ENCODE measurements at places on chromosomes 1 and 21. TPM values are rescaled to one million over a fixed set of nuclear protein-coding genes. Genes with fewer than 3 reads are reported as not detected.
A peak's percentile ranks its signal among the peaks of the same experiment; 100 is the strongest.

DNA sequence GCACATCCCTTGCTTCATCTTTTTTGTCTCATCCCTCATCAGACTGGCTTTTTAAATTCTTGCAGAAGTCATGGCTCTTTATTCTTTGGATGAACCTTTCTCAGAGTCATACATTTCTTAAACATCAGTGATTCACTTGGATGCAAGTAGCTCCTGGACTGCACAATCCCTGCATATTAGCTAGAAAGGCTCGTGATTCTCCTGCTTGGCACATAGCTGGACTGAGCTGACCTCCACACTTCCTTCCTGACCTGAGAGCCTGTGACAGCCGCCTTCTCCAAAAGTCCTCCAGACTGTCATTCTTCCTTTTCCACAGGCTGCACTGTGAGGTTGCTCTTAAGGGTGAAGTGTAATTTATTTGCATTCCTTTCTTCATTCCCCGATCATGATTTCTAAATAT lies 109.4 kb downstream of the RGL1 start:
- H3K36me3 ChIP-seq, result no peaks in the 10 kb centered on the region
- peaks cover 8% of the 10 kb centered on the region for H3K4me1 ChIP-seq
- no peaks in the 10 kb centered on the region for H3K27me3 ChIP-seq

DNA sequence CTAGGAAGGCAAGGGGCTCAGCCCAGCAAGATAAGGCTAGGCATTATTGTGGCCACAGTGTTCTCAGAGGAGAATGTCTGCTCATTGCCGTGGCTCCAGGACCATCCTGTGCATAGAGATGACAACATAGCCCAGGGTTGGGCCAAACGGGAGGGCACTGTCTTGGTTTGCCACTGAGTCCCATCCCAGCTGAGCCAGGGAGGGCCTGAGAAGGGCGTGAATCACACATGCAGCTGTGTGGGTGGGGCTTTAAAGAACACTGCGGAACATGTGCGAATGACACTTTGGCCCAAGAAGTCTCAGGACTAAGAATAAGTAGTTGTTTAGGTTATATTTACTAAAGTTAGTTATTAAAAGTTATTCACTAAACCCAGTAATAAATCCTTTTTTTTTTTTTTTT lies 18.5 kb downstream of the CHAF1B start:
- no peak for DNase-seq
- H3K27me3 ChIP-seq, result no peaks in the 10 kb centered on the region
- no peak overlapping the region for H3K4me3 ChIP-seq

The SLC44A5 gene
- total RNA-seq, result 25.3 TPM

- no peaks in the 10 kb centered on the region for H3K36me3 ChIP-seq
- no peaks in the 10 kb centered on the region for H3K4me1 ChIP-seq
- peaks cover 100% of the 10 kb centered on the region for H3K27me3 ChIP-seq
- no peak overlapping the region for H3K4me3 ChIP-seq
- no peak for DNase-seq
Measured at GRCh38 chr1:44557778-44558177, 116.5 kb downstream of the TMEM53 start.

DNA sequence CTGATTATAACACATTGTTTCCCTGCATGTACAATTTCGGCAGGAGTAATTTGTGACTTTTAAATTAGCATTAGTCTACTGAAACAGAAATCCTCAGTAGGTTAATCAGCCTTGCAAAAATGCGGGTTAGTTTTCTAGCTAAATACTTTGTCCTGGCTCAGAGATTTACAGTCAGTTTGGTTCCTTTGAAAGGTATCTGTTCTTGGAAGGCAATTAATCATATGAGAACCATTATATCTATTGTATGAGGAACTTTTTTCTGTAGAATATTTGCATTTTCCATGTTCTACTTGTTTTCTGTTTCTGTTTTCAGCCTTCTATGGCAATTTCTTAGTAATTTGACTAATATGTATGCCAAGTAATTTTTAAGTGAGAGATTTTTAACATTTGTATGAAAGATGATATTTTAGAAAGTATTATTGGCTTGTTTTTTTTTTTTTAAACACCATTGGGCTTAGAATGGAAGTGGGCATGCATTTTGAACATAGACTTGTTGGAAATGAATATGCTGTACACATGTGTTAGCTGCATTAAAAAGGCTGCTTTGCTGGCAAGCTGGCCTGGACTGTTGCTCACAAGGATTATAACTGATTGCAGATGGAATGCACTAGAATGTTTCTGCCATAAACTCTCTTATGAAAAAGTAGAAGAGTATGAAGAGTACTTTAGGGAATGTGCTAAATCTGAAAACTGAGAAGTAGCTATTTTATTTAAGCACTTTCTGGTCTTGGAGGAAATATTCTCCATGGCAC lies 26.2 kb downstream of the KIF1B start:
- no peak overlapping the region for H3K4me3 ChIP-seq
- H3K27me3 ChIP-seq, result no peaks in the 10 kb centered on the region
- no peaks in the 10 kb centered on the region for H3K36me3 ChIP-seq
- H3K4me1 ChIP-seq, result no peaks in the 10 kb centered on the region

The PAX7 gene
- total RNA-seq, result 0.46 TPM

- H3K4me3 ChIP-seq, result no peak overlapping the region
- no peak overlapping the region for H3K27ac ChIP-seq
- H3K36me3 ChIP-seq, result no peaks in the 10 kb centered on the region
- H3K27me3 ChIP-seq, result no peaks in the 10 kb centered on the region
Measured at GRCh38 chr1:230587061-230587460, 55.2 kb upstream of the COG2 start.

The EDN2 gene
- total RNA-seq, result not detected

The ORC1 gene
- total RNA-seq, result 47.4 TPM

The WDR64 gene
- not detected for total RNA-seq

DNA sequence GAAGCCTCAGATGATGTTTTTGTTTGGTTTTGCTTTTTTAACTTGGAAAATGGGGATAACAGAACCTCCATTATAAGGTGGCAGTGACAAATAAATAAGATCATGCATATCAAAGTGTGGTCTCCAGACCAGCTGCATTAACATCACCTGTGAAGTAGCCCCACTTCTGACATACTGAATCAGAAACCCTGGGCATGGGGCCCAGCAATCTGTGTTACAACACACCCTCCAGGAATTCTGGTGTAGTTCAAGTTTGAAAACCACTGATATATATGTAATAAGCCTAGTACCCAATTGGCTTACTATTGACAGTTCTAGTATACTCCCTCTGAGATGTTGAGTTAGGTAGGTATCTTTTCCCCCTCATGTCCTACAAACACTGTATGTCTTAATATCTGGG lies 24.1 kb upstream of the RNF19B start:
- peaks cover 13% of the 10 kb centered on the region for H3K4me1 ChIP-seq
- no peaks in the 10 kb centered on the region for H3K27me3 ChIP-seq
- no peak for DNase-seq
- H3K4me3 ChIP-seq, result no peak overlapping the region
- no peaks in the 10 kb centered on the region for H3K36me3 ChIP-seq

GRCh38 chr1:12001996-12002493 lies 17.3 kb upstream of the MIIP start:
- no peak overlapping the region for H3K4me3 ChIP-seq
- H3K27me3 ChIP-seq, result no peaks in the 10 kb centered on the region
- no peaks in the 10 kb centered on the region for H3K4me1 ChIP-seq

DNA sequence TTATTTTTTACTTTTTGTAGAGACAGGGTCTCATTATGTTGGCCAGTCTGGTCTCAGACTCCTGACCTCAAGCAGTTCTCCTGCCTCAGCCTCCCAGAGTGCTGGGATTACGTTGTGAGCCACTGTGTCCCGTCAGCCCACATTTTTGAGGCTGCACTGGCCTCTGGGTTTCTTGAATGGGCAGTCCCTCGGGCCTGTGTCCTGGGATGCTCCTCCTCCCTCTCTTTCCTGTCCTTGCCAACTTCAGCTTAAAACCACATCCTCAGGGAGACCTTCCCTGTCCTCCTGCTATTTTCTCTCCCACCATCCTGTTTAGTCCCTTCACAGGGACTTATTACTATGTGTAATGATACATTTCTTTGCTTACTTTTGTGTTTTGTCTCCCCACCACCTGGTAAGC lies 31.4 kb upstream of the LYST start:
- no peak for DNase-seq
- no peaks in the 10 kb centered on the region for H3K4me1 ChIP-seq
- H3K36me3 ChIP-seq, result no peaks in the 10 kb centered on the region
- no peak overlapping the region for H3K4me3 ChIP-seq

GRCh38 chr1:168079761-168080160 lies 57.0 kb downstream of the GPR161 start:
- H3K4me1 ChIP-seq, result no peaks in the 10 kb centered on the region
- no peak overlapping the region for H3K4me3 ChIP-seq
- no peaks in the 10 kb centered on the region for H3K36me3 ChIP-seq

DNA sequence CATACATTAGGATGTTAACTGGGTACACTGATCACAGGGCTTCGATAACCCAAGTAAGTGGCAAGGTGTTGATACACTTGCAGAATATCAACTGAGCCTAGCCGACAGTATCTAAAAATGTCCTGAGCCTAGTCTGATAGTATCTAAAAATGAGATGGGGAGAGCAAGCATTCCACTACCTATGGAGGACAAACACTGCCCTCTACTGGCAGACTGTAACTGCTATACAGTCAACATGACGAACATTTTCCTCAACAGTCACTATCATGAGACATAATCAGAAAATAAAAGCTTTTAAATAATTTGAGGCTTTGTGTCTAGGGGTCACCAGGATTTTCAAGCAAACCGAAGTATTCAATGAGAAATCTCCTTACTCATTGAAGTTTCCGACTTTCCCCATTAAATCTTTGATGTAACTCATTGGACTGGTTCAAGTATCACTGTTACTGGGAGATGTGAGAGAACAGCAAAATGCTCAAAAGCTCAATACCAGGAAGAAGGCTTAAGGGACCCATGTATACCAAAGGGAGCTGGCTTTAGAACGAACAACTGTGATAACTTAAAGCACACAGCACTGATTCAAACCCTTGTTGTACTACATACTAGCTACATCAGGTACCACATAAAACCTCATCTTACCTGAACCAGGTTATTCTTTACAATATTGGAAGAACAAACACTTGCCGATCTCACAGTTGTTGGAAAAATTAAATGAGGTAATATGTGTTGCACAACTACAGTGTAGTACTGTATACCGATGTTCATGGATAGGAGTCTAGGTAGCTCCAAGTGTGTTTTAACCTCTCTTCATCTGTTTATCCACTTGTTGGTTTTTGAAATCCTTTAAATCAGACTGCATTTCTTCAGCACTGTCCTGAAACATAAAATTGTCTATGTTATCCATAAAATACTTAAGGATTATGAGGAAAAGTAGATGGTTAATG lies 31.1 kb upstream of the SLC45A3 start:
- H3K4me3 ChIP-seq, result no peak overlapping the region
- no peaks in the 10 kb centered on the region for H3K27me3 ChIP-seq
- H3K27ac ChIP-seq, result peak overlapping the region; percentile 35
- no peaks in the 10 kb centered on the region for H3K4me1 ChIP-seq

DNA sequence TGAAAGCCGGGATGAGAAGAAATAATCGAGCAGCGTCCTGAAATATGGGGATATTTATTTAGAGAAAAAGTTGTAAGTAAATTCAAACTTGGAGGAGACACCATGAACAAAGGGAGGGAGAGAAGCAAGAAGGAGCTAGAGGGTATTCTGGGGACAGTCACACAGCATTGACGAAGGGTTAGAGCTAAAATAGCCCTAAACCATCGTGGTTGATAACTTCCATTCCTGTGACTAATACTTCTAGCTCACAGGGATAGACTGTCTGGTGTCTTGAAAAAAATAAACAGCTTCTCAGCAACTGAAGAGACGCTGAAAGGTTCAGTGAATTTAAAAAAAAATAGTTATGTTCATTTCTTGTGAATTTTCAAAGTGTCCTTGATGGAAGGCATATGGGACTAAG lies 86.7 kb downstream of the LRRC53 start:
- no peak overlapping the region for H3K4me3 ChIP-seq
- DNase-seq, result no peak
- no peaks in the 10 kb centered on the region for H3K36me3 ChIP-seq
- peaks cover 18% of the 10 kb centered on the region for H3K4me1 ChIP-seq

DNA sequence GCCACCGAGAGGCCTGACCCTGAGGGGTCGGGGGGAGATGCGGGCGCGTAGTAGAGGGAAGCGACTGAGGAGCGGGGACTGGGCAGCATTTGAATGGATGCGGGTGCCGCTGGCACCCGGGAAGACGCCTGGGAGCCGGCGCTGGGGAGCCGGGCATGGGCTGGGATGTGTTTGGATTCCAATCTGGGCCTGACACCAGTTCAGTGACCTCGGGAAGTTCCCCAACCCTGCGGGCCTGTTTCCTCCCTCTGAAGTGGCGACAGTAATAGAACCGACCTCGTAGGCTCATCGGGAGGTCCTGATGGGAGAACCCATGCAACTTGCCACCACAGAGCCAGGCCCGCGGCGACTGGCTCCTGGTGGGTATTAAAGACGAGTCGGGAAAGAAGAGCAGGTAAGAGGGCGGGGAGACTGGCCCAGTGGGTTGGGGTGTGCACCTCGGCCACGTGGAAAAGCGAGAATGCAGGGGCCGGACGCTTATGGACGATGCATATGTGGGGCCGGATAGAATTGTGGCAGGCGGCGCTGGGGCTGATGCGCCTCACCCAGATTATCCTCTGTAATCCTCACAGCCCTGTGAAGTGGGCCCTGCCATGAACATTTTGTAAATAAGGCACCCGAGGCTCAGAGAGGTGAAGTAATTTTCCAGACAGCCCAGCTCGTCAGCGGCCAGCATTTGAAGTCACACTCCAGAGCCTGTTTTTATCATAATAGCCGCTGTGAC lies 105.8 kb downstream of the SLC16A1 start:
- DNase-seq, result no peak
- H3K27me3 ChIP-seq, result peaks cover 17% of the 10 kb centered on the region

GRCh38 chr1:64956733-64957441 lies 9.5 kb downstream of the JAK1 start:
- no peaks in the 10 kb centered on the region for H3K27me3 ChIP-seq
- no peaks in the 10 kb centered on the region for H3K36me3 ChIP-seq
- H3K4me3 ChIP-seq, result no peak overlapping the region
- no peak overlapping the region for H3K27ac ChIP-seq
- DNase-seq, result no peak
- H3K4me1 ChIP-seq, result peaks cover 11% of the 10 kb centered on the region

The LRRC71 gene
- total RNA-seq, result not detected

GRCh38 chr1:174894117-174894762 lies 105.5 kb upstream of the CACYBP start:
- no peak overlapping the region for H3K27ac ChIP-seq
- no peak for DNase-seq
- H3K4me3 ChIP-seq, result no peak overlapping the region
- H3K4me1 ChIP-seq, result no peaks in the 10 kb centered on the region

DNA sequence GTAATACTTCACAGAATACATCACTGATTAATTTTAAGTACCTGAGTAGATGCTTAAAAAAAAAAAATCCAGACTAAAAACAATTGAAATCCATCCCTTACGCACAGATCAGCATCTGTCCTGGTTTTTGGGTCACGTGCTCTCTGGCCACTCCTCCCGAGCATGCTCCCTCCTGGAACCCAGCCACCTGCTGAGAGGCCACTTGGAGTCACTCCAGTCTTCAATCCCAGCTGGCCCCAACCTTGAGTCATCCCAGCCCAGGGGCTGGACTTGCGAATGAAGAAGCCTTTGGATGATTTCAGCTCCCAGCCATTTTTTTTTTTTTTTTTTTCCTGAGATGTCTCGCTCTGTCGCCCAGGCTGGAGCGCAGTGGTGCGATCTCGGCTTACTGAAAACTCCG lies 8.9 kb downstream of the MAP1LC3C start:
- no peaks in the 10 kb centered on the region for H3K36me3 ChIP-seq
- DNase-seq, result no peak
- H3K4me1 ChIP-seq, result no peaks in the 10 kb centered on the region
- H3K4me3 ChIP-seq, result no peak overlapping the region
- no peaks in the 10 kb centered on the region for H3K27me3 ChIP-seq
